ENCODE measurements at places on chromosomes 1 and 21. TPM values are rescaled to one million over a fixed set of nuclear protein-coding genes. Genes with fewer than 3 reads are reported as not detected.
A peak's percentile ranks its signal among the peaks of the same experiment; 100 is the strongest.

DNA sequence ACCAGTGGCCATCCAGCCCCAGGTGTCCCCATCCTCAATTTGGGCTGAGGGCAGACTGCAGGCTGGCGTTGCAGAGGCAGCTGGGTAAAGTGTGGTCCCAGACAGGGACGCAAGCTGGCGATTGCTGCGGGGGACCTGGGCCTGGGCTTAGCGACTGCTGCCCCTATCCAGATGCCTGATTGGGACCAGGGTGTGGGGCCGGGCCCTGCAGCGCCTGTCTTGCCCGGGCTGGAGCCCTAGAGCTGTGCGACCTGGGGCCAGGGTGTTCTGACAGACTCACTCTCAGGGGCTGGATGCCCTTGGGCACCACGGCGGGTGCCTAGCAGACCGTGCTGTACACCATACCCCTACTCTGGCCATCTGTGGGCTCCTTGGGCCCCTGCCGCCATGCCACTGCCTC lies 16.2 kb upstream of the FAAP20 start:
- no peak for DNase-seq

- no peak for DNase-seq
Measured at GRCh38 chr1:74811436-74812179, 78.7 kb downstream of the TYW3 start.

DNA sequence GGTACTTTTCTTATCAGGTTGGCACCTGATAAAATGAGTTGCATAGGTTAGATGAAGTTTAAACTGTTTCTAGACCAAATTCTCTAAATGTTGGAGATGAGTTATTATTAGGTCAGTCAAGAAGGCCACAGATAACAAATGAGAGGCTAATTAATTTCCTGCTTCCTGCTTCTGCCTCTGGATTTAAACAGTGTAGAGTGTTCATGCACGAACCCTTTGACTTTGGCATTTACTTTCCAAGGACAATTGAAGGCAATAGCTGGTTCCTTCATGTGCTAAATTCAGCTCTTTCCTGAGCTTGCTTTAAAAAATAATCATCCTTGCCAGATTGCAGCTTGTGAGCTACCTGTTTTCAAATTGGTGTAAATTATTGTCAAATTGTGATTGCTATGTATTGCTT lies 80.6 kb downstream of the RASAL2 start:
- DNase-seq: no peak

- no peak for DNase-seq
Measured at GRCh38 chr1:221335161-221336101, 406.5 kb downstream of the DUSP10 start.

- no peak for DNase-seq
Measured at GRCh38 chr1:167666416-167666815, 36.4 kb downstream of the RCSD1 start.

GRCh38 chr1:110205156-110205555 lies 5.0 kb upstream of the KCNC4 start:
- DNase-seq: no peak

- no peak for DNase-seq
Measured at GRCh38 chr1:177256153-177257075, 85.7 kb downstream of the BRINP2 start.

GRCh38 chr1:96845464-96845863 lies 123.9 kb downstream of the PTBP2 start:
- no peak for DNase-seq

GRCh38 chr1:246304484-246305259 lies 202.4 kb downstream of the SMYD3 start:
- no peak for DNase-seq

GRCh38 chr1:192527950-192528349 lies 47.6 kb upstream of the RGS1 start:
- no peak for DNase-seq

GRCh38 chr1:247638011-247638410 lies 32.6 kb downstream of the OR2G3 start:
- no peak for DNase-seq

- DNase-seq: no peak
Measured at GRCh38 chr1:193156117-193156821, 30.1 kb downstream of the B3GALT2 start.

GRCh38 chr1:228646717-228647522 lies 88.4 kb upstream of the RHOU start:
- DNase-seq: peak; percentile 88

DNA sequence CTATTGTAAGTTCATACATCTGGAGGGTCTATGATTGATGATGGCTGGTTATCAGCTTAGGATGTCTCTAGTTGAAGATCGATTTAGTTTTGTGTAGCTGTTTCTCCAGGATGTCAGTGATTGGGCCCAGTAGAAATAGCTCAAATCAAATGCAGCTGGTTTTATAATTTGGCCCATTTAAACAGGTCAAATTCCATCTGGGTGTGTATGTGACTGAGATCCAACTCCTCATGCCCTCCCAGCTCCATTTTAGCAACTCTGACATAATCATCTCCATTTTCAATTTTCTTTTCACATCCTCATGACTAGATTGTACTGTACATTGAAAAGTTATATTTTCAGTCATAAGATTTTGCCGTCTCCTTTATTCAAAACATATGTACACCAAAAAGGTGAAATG lies 99.2 kb downstream of the TPR start:
- no peak for DNase-seq

DNA sequence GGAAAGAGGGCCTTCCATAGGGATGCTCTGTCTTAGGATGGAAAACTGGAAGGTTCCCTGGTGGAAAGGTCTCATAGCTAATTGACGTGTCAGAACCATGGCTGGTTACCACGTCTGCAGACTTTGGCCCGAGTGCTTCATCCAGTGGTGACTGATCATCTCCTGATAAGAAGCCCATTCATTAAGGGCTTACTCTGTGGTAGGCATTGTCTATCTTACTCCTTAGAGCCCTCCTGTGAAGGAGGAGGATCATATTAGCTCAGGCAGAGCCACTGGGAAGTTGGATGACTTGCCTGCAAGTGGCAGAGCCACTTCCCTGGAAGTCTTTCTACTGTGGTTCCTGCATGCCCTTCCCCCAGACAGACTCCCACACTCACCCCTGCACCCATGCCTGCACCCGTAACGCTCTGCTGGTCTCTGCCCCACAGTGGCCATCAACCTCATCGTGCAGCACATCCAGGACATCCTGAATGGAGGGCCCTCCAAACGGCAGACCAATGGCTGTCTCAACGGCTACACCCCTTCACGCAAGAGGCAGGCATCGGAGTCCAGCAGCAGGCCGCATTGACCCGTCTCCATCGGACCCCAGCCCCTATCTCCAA lies 79.9 kb downstream of the UCK2 start:
- DNase-seq: no peak

DNA sequence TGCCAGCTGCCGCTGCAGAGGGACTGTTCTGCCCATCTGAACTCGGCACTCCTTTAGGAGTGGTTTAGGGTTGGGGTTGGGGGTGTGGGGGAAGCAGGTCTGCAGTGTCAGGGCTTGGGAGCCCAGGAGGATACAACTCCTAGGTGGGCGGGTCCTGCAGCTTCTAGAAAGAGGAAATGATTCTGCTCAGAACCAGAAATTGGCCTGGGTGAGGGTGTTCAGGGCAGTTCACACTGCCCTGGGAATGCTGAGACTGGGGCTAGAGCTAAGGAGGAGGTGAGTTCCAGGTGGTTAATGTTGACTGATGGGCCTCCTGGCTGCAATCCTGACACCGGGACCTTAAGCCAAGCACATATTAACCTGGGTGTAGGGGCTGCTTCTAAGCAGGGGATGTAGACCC lies 4.8 kb upstream of the SLC26A9 start:
- DNase-seq: no peak

- DNase-seq: no peak
Measured at GRCh38 chr1:66779475-66780078, 21.5 kb downstream of the INSL5 start.

GRCh38 chr1:119323216-119323982 lies 45.2 kb upstream of the HAO2 start:
- DNase-seq: no peak

GRCh38 chr1:235822685-235823084 lies 44.0 kb downstream of the LYST start:
- DNase-seq: no peak

DNA sequence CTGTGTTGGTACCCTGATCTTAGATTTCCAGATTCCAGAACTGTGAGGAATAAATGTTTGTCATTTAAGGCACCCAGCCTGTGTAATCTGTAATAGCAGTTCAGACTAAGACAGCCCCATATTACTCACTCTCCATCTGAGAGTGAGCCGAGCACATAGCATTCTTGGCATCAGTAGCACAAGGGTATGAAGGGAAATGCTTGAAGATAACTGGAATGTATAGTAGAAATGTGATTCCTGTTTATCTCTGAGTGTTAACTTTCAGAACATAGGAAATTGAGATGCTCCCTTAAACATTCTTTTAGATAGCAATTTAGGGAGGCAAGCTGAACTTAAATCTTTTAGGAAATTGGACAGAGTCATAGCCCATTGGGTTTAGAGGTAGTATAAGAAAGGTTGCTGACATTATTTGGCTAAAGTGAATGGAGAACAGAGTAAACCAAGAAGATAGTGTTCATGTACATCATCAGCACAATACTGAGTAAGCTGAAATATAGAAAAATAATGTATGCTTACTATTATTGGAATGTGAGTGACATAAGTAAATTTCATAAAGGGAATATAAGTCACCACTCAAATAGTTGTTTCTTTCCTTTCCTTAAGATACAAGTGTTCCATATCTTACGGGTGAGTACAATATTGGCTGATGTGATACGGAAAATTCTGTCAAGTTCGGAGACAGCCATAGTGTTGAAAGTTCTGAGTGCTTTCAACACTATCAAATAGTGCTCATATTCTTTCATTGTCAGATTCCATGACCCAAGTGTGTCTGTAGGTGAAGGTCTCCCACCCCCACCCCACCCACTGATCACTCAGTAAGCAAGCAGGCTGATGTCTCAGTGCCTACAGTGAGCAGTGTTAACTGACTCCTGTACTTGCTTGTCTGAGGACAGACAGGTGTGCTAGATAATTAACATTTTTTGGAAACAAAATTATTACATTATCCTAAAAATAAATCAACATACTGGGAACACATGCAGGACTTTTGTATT lies 73.7 kb downstream of the LRRC8D start:
- DNase-seq: no peak

The FAM72B gene
- 0.63 TPM for total RNA-seq

The LRRC38 gene
- total RNA-seq: not detected

The DR1 gene
- 20.3 TPM for total RNA-seq

The OR10R2 gene
- total RNA-seq: not detected

The WNT4 gene
- 0.29 TPM for total RNA-seq

The RAB25 gene
- total RNA-seq: not detected

The LRP8 gene
- total RNA-seq: 6.0 TPM

The PADI1 gene
- total RNA-seq: not detected

The MASP2 gene
- total RNA-seq: not detected

The ALG6 gene
- total RNA-seq: 3.6 TPM

The ROR1 gene
- 5.8 TPM for total RNA-seq

The HOOK1 gene
- total RNA-seq: 0.19 TPM

All from esophagus muscularis mucosa (tissue), 4 donors.